Esophagus squamous epithelium (tissue), 5 donors: ENCODE measurements at places on chromosomes 7 and 10.

DNA sequence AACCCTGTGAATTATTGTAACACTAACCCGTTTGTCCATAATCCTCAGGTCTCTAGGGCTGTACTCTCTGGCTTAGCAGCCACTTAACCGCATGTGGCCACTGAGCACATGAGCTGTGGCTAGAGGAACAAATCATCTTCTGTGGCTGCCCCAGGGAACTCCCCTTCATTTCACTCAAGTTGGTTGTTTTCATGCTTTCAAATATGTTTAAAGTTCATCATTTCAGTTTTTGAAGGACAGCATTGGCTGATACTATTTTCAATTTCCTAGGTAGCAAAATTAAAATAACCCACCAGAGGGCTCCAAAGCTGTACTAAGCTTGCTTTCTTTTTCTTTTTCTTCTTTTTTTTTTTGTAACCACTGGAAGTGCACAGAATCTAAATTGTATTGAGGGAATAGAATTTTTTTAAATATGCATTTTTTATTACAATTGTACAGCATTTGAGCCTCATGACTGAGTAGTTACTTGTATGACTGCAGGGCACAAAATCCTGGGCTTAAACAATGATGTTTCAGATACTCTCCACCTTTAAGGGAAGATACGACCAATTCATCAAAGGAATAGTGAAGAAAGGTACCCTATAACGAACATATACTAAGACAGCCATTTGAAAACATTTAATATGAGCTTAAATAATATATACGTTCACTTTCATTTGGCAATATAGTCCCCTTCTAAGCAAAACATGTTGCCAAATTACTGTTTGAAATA is 38.6 kb downstream of the MRC1 start:
- DNase-seq: no peak

- DNase-seq: no peak
Measured at GRCh38 chr10:5944389-5945189, 32.8 kb downstream of the IL15RA start.

DNA sequence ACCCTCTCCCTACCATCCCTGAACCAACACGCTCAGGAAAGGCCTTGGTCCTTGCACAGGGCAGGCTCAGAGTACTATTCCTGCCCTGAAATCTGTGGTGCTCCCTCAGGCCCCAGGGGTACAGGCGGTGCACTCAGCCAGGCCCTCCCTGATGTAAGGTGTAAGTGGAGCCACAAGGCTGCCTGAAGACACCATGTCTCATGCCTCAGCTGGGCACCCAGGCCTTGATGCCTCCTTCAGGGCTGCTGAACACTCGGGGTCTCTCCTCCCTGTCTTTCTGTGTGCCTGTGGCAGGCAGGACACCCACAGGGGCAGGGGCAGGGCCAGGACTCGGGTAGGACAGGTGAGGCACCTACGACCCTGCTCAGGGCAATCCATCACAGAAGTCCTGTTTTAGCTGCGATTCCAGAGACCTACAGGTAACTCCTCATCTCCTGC is 22.9 kb upstream of the ANTXRL start:
- DNase-seq: no peak

GRCh38 chr7:115267503-115267902 is 345.6 kb downstream of the MDFIC start:
- no peak for DNase-seq

DNA sequence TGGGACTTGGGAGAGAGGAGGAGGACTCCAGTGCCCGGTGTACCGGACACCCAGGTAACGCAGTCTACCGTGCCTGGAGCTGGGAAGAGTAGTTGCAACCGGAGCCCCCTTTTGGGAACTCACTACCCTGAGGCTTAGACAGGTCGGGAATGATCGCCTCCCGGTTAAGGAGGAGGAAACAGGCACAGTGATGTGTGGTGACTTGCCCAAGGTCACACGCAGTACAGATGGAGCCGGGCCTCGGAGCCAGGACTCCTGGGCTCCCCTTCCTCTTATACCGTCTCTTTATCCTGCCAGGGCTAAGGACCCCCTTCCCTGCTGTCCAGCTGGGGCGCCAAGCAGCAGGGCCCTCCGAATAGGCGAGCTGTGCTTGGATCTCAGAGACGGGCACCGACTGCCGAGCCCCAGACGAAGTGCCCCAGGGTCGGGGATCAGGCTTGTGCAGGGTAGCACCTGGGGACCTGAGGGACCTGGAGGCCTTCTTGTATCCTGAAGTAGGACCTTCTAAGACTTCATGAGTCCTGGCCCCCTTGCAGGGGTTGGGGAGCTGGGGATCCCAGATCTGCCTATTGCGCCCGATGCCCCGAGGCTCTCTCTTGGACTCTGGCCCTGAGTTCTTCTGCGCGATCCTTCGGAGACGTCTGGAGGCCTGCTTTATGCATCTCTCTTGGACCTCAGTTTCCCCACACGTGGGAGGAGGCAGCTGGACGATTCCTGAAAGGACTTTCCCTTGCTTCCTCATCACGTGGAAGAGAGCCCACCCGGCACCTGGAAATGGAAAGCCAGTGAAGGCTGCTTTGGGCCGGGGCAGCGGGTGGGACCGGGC is 767 bp upstream of the CYP26A1 start:
- DNase-seq: no peak

GRCh38 chr7:69906283-69906995 is 308.2 kb downstream of the AUTS2 start:
- DNase-seq: no peak

- DNase-seq: no peak
Measured at GRCh38 chr7:100369105-100369504, 4.2 kb upstream of the PILRA start.

- no peak for DNase-seq
Measured at GRCh38 chr10:75002351-75002725, 109.1 kb upstream of the SAMD8 start.

- no peak for DNase-seq
Measured at GRCh38 chr7:106010331-106010730, 47.3 kb downstream of the CDHR3 start.

DNA sequence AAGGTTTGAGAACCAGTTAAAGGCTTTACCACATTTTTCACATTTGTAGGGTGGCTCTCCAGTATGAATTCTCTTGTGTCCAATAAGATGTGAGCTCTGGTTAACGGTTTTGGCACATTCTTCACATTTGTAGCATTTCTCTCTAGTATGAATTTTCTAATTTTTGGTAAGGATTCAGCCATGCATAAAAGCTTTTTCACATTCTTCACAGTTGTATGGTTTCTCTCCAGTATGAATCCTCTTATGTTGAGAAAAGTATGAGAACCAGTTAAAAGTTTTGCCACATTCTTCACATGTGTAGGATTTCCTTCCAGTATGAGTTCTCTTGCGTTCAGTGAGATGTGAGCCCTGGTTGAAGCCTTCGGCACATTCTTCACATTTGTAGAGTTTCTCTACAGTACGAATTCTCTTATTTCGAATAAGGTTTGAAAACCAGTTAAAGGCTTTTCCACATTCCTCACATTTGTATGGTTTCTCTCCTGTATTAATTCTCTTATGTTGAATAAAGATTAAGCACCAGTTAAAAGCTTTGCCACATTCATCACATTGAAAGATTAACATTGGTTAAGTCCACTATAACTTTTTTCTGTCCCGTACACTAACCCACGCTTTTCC is 33.2 kb upstream of the ZNF479 start:
- no peak for DNase-seq

DNA sequence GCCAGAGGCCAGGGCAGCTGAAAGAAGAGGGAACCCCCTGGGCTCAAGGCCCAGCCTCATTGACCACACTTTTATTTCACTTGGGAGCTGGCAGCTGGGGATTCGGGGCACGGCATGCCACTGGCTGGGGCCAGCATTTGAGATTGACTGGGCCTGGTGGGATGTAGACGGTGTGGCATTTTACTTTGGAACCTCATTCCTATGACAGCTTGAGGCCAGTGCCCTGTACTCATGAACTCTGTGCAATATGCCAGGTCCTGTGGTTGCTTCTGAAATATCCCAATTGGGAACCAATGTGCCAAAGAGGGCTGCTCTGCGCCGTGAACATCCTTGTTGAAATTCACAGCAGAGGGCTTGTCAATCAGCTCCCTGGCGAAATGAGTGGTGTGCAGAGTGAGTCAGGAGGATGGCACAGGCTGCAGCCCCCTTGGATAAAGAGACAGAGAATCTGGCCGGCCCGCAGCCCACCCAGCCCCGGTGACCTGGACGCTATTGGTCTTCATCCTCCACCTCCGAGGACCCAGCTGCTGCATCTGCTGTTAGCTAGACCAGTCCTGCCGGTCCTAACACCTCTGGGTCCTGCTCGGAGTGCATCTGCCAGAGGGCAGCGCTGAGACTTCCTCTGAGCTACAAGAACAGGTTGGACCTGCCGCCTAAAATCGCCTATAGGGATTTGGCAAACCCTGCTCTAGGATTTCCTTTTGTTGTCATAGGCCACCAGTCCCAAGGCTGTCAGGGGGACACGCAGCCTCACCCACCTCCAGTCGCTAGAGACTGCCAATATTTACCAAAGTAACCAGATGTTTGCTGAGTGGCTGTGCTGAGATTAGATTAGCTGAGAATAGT is 58.0 kb downstream of the PRKAG2 start:
- no peak for DNase-seq

GRCh38 chr7:140898786-140899536 is 25.8 kb downstream of the BRAF start:
- no peak for DNase-seq

GRCh38 chr10:105605918-105606317 is 964.8 kb downstream of the SORCS3 start:
- DNase-seq: no peak

- no peak for DNase-seq
Measured at GRCh38 chr7:95993380-95993779, 221.0 kb downstream of the DYNC1I1 start.

DNA sequence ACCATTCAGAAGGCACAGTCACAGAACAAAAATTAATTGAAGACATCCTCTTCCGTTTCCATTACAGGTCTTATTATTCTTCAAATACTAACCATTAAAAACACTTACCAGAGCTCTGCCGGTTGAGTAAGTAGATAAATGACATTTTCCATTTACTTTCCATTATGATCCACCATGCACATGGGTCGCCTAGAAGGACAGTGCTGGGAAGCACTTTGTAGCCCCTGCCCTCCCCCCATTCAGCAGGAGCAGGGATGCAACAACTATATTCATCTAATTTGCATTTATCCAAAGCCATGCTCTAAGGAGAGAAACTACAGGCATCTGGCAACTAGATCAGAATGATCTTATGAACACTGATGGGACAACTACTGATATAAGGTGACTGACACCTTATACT is 76.8 kb upstream of the AFAP1L2 start:
- DNase-seq: no peak

DNA sequence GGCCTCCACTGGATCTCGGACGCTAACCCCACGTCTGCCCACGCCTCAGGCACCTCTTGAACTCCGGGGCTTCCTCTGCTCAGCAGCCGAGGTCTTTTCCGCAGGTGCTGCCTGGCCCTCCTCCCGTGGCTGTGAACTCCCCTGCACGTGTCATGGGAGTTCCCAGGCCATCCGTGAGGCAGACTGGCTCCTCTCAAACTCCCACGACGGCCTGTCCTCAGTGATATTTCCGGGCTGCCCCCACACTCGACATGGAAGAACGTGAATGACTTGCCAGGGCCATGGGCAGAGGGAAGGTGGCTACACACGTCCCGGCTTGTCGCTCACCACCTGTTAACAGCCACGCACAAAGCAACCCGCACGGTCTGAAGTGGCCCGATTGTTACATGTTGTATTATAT is 110.9 kb downstream of the ADARB2 start:
- DNase-seq: no peak

GRCh38 chr10:13086056-13086455 is 13.9 kb upstream of the OPTN start:
- no peak for DNase-seq

DNA sequence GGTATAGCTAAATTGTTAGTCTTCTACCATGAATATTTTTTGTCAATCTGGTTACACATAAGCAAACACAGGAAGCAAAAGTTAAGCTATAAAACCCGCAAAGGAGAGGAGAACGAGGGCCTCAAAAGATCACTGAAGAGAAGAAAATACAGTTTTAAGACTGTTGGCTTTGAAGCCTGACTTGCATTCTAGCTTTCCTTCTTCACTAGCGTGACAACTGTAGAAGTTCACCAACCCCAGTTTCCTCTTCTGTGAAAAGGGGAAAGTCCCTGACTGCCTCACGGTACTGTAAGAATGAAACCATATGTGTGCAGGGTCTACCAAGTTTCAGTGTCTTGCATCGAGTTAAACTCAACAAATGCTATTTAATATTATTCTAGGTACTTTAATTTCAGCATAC is 7.5 kb upstream of the LRRN3 start:
- DNase-seq: no peak

DNA sequence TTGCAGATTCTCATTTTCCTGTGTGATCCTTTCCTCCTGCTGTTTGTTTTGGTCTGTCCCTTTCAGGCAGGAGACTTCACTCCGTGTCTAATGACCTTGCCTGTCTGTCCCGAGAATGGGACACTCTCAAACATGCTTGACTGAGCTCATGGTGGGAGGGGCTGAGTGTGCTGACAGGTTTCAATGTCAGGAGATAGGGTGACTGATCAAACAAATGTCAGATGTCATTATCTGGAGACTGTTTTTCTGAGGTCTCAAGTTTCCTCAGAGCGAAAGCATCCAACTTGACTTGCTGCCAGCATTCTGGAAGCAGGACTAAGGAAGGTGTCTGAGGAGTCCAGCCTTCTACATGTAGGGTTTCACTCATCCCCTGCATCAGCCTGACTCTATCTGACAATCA is 228.8 kb upstream of the KIAA1217 start:
- no peak for DNase-seq
